ENCODE measurements at places on chromosomes 2 and 18.

DNA sequence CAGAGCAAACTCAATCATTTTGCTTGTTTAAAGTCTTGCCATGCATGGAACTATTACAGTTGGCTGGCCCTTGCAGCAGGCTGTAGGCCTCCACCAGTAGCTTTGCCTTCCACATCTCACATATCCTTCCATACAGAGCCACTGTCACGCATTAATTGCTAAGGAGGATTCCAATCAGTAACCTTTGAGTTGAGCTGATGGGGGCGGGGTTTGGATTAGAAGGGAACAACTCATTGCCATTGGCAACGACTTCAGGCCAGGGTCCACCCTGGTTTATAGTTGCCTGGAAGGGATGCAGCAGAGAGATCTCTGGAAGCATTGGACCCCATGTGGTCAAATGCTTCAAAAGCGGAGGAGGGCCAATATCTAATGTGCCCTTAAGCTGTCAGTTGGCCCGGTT, 63.3 kb upstream of the TTC39C start:
- DNase-seq, result no peak

GRCh38 chr2:213015387-213016165, 135.8 kb downstream of the IKZF2 start:
- DNase-seq, result no peak

DNA sequence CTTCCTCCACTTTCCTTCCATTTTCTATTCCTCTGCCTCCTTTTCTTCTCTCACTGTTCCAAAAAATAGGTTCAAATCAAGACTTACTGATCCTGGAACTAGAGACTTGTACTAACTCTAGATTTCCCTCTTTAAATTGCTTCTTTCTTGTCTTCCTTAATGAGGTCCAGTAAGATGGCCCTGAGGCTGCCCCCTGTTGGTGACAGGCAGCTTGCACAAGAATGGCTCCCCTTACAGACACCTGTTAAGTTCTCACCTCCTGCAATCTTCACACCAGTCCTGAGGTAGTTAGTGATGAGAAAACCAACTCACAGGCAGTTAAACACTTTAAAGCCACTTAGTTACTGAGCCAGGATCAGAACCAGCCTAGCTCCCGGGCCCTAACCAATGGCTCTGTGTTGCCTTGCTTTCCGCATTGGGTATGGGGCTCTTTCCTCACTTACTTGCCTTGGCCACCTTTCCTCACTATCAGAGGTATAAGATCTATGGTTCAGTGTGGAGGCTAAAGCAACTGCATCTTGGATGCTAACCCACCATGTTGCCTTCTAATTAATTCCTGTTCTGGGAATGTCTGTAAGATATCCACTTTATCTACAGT, 130.6 kb downstream of the AKAIN1 start:
- DNase-seq, result peak; percentile 18

GRCh38 chr2:28400419-28400818, 7.8 kb downstream of the FOSL2 start:
- DNase-seq, result no peak

DNA sequence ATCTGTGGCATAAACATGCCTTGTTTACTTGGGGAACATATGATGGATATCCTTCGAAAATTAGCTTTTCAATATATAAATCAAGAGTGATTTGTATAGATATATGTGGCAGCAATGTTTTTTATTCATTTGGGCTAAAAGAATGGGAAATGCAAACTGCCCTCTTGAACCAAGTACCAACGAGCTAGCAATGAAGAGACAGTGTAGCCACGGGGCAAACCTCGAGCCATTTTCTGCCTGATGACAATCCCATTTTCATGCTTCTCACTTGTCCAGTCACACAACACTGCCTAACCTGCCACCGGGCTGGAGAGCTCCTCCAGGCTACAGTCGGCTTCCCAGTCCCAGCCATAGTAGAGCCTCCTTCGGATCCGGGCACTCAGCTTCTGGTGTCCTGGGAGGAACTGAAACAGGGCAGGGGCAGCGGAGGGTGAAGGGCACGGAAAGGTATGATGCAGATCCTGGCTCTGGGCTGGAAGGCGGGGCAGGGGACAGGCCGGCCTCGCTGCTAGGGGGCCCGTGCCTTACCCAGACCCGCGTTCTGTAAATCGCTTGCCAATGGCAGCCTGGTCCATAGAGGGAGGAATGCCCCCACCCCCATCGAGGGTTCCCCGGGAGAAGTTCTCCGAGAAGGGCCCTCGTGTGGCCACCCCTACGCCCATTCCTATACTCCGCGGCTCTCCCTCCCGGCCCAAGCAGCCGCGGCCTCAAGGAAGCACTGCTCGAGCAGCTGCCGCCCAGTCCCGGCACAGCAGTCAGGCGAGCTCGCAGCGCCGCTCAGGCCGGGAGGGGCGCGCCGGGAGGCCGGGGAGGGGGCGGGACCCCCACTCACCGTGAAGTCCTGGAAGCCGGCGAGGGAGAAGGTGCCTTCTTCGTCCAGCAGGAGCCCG, 552 bp downstream of the CNPPD1 start:
- DNase-seq, result no peak

GRCh38 chr2:62186156-62186905, 9.6 kb upstream of the B3GNT2 start:
- no peak for DNase-seq

DNA sequence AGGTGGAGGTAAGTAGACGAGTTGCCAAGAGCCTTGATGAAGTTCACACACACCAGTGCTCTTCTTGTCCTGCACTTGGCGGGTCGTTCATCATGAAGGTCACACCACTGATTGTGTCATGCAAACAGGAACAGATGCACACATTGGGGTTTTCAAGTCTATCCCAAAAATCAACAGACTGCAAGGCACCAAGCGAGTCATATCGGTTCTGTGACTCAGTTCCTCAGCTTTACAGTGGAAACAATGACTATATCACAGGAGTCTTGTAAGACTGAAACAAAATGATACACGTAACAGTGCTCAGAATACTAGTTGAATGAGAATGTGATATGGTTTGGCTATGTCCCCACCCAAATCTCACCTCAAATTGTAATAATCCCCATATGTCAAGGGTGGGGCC, 526.9 kb upstream of the ID2 start:
- no peak for DNase-seq

- DNase-seq, result no peak
These were observed 46.7 kb downstream of the ARHGAP28 start for GRCh38 chr18:6776188-6776587.

- DNase-seq, result no peak
These were observed 1296.7 kb downstream of the SUCLG1 start for GRCh38 chr2:83162421-83162820.

DNA sequence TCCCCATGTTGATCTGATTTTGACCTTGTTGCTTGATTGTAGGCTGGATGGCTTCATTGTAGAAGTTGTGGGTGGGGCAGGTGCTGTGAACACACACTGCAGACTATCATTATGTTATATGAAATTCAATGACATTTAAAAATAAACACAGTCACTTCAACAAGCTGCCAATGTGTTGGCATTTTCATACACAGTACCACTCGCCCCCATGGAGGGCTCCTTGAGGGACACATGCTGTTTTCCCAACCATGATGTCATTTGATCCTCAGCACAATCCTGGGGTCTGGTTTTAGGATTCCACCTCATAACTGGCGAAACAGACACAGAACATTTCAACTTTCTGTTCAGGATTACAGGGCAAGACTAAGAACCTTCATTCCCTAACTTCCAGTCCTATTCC, 86.9 kb downstream of the ZCCHC2 start:
- no peak for DNase-seq

DNA sequence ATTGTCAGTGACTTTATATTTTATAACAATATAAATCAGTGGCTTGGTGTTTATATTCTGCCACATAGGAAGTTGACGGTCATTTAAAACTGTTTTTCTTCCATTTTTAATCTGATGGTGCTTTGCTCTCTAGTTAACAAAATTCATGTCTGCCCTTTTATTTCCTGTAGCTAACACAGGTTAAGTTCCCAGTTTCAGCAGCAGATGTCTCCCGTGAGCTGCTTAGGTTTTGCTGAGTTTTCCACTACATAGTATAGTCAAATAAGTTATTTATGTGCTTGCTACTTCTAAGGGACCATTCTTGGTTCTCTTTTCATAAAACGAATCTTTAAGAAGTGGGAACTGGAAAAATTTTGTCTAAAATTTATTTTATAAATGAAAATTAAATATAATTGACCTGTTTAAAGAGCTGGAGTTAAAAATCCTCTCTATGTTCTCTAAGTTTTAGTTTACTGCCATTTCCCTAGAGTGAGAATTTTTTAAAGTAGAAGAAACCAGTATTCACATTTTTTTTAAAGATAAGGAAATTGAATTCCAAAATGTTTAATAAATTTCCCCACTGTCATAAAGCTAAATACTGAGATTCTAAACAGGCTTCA, 20.6 kb downstream of the HTR2B start:
- peak; percentile 41 for DNase-seq

GRCh38 chr2:97870396-97870843, 125.3 kb downstream of the TMEM131 start:
- peak; percentile 80 for DNase-seq

DNA sequence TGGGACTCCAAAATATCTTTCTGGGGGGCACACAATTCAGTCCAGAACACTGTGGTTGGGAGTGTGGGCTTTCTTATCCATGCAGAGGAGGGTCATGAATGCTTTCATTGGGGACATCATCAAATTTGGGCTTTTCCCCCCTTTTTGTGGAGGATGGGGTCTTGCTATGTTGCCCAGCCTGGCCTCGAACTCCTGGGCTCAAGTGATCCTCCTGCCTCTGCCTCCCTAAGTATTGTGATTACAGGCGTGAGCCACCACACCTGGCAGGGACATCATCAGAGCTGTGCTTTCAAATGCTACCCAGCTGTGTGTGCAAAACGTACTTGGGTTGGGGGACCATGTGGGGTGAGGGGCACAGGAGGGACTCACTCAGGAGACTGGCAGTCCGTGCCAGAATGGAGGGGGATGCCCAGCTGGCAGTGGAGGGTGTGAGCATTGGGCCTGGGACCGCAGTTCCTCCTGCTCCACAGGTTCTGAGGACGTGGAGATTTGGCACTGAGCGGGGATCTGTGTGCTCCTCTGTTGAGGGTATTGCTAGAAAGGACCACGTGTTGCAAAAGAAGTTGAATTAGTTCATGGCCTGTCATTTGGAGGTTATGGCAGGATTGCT, 24.4 kb downstream of the EMILIN2 start:
- no peak for DNase-seq

DNA sequence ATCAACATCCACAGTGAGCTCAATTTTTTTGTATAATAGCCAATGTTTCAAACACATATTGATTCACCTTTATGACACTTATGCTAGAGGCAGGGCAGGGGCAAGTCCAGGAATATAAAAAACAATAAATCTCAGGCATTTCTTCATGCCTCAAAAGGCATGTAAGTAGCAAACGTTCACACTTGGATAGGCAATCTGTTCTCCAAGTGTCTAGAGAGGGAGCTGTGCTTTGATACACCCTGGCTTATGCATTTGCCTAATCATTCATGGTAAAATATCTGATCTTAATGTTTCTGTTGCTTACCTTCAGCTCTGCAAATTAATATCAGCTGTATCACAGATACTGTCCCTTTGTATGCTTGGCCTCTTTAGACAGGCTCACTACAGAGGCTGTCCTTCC, 464.5 kb upstream of the SETBP1 start:
- no peak for DNase-seq

GRCh38 chr18:3060667-3061580, 48.0 kb upstream of the LPIN2 start:
- DNase-seq, result peak; percentile 65

DNA sequence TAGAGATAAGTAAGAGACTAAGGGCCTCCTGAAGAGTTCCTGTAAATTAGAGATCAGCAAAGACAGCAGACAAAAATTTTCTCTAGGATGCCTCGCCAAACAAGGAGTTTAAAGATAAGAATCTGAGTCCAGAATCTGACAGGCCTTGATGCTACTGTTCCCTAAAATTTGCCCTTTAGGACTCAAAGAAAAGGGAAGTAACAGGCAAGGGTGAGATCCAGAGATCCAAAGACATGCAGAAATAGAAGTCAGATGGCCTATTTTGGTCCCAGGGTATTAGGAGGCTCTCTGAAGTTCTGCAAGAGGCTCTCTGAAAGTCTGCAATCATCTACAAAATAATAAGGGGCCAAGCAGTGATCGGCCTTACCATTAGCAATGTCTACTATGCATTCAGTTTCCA, 33.0 kb downstream of the GALNT5 start:
- no peak for DNase-seq

GRCh38 chr2:69645921-69646320, 2.4 kb upstream of the AAK1 start:
- peak; percentile 67 for DNase-seq

DNA sequence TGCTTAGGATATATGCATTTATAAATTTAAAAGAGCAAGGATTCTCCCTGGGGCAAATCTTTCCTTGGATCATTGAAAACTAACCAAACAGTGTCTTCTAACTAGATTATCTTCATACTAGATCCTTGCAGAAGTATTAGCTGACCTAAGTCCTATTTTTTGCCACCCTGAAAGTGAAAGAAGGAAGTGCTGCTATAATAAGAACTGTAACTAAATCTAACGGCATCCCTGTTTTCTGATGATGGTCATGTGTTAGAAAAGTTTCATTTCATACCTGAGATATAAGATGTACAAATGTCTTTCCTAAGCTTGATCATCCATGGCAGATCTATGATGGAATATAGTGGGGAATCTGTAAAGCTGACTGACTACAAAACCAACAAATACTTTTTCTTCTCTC, 102.7 kb downstream of the MAP2 start:
- no peak for DNase-seq

DNA sequence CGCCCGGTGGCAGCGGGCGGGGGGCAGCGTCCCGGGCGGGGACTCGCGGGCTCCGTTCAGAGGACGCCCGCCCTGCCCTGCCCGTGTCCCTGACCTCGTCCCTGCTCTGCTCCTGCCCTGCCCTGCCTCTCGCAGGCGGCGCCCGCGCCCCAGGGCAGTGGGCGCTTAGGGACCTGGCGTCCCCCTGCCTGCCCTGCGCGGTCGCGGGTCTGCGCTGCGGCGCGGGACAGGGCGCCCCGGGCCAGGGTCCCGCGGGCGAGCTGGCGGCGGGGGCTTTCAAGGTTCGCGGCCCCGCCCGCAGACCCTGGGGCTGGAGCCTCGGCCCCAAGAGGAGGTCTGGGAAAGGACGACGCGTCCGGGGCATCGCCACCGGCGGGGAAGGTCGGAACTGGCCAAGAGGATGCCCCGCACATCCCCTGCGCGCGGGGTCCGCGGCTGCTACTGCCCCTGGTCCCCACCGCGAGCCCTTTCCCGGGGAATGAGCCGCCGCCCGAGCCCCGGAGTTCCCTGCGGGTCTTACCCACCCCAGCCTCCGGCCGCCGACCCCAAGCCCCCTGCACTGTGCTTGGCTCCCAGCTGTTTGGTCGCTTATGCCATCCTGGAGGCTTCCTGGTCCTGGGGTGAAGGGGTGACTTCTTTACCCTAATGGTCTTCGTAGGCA, 679 bp downstream of the RNF144A start:
- no peak for DNase-seq

DNA sequence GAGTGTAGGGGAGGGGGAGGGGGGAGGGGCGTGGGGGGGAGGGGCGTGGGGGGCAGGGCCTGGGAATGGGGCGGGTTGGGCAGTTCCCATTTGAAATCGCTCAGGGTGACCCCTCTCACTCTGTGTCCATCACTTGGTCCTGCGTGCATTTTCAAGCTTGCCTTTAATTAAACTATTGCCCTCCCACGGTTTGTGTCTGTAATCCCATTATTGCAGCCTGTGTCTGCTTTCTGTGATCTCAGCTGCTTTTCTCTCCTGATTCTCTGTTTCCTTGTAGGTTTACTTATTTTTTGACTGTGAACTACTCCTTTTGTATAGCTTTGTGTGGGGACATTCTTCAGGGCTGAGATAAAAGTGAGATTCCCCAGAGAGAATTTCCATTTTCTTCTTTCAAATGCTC, 1.3 kb downstream of the DCDC2C start:
- no peak for DNase-seq
